ENCODE measurements at places on chromosomes 3 and 15.

- peak; percentile 27 for DNase-seq
Observed at GRCh38 chr15:38745126-38745525, 180.5 kb upstream of the RASGRP1 start.

- no peak for DNase-seq
Observed at GRCh38 chr15:38688761-38689160, 124.1 kb upstream of the RASGRP1 start.

- no peak for DNase-seq
Observed at GRCh38 chr15:80547264-80547663, 143.1 kb downstream of the ARNT2 start.

GRCh38 chr3:49901366-49902339 lies 2.0 kb downstream of the MST1R start:
- no peak for DNase-seq

- DNase-seq, result no peak
Observed at GRCh38 chr3:151386056-151386455, 1.5 kb upstream of the P2RY12 start.

DNA sequence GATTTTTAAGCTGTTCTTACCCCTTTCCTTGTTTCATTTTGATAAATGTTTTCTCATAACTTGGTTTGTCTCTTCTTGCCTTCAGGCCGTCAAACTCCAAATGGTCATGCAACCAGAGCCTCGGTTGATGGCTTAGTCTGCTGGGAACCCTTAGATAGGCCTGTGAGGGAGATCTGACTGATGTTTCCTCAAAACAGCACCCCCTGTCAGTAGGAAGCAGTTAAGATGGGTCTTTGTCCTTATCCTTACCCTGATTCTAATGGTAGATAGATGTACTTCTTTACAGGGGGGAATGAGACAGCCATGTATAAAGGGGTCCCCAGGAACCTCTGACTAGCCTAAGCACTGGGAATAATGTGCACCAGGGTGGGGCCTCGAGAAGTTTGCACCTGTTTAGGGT lies 16.3 kb upstream of the OR5H1 start:
- DNase-seq, result no peak
